ENCODE measurements at places on chromosomes 7 and 10.

GRCh38 chr10:43982250-43982649, 333.6 kb upstream of the ZNF32 start:
- DNase-seq: no peak

DNA sequence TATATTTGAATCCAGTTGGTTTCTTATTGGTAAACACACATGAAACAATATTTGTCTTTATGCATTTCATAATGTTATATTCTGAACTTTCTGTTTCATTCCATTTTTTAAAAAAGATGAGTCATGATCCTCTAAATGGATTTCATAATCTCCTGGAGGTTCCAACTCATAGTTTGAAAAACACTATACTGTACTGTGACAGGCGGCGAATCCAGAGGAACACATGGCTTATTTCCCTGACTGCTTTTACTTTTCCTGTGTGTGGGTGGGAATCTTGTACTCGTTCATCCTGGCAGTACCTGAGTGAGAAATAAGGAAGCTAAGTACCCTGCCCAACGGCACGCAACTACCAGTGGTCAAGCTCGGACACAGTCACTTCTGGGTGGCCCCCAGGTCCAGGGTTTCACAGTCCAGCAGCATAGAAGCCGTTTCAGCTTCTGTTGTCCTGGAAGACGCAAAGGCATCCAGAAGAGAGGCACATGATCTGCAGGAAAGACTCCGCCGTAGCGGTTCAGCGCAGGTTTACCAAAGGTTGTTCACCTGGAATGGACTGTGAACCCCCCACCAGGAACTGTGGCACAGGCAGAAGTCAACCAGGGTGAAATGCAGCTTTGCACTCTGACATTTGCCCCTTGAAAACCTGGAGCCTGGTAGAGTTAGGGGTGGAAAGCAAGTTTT, 117.7 kb downstream of the CCNY start:
- DNase-seq: no peak

- DNase-seq: no peak
Measured at GRCh38 chr7:107206136-107206535, 37.3 kb downstream of the HBP1 start.

DNA sequence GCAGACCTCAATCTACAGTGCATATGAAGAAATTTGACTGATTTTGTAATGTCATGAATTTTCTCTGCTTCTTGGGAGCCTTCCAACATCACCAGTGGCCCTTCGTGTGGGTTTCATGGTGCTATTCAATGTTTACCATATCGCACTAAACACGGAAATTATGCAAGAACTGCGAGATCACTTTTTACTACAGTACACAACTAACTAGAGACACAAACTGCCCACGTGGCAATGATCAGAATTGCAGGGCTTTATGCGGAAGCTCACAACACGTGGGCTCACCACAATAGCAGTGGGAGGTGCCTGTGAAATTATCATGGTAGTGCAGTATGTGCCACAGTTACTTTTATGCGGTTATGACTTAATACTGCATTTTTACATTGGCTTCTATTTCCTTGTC, 449.7 kb upstream of the KLF6 start:
- DNase-seq: no peak

DNA sequence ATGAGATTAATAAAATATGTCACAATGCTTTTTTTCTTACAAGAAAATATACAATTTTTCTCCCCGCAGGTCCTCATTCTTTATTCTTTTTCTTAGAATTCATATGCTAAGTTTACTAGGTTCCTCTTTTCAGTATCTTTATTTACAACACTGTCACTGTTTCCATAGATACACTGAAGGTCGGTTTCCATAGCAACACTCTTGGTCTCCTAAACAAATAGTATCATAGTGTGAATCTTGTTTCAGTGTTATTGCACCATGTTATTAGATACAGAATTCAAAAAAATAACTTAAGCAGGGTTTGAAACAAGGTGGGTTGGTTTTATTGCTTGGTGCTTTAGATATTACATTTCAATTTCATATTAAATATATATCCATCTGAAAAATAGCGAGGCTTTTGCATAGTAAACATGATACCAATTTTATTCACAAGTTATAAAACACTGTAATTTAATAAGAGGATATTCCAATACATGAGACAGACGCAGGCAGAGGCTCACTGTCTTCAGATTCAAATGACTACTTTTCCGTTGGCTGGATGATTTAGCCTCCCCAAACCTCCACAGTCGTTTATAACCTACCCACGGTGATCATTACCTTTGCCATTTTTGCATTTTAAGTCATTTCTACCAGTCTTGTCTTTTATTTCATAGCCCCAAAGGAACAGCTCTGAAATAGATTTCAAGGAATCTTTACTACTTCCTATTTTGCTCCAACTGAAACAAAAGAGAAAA, 88.9 kb upstream of the KLF6 start:
- no peak for DNase-seq

- DNase-seq: no peak
Measured at GRCh38 chr7:50272808-50273207, 31.7 kb upstream of the IKZF1 start.

DNA sequence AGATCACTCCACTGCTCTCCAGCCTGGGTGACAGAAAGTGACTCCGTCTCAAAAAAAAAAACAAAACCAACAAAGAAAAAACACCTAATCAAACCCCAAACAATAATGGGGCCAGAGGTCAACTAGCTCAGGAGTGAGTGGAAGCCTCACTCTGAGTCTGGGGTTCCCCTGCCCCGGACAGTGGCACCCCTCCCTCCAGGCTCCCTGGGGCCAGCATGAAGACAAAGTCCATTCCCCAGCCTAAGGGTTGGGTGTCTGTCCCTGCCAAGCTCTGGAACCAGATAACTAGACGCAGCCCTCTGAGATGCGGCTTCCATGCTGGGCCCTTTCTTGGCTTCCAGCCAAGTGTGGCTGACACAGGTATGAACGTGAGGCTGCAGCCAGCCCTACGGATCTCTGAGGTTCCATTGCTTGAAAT, 1.7 kb upstream of the FUOM start:
- DNase-seq: peak; percentile 71

- peak; percentile 30 for DNase-seq
Measured at GRCh38 chr10:97234400-97234799, 48.6 kb upstream of the SLIT1 start.

DNA sequence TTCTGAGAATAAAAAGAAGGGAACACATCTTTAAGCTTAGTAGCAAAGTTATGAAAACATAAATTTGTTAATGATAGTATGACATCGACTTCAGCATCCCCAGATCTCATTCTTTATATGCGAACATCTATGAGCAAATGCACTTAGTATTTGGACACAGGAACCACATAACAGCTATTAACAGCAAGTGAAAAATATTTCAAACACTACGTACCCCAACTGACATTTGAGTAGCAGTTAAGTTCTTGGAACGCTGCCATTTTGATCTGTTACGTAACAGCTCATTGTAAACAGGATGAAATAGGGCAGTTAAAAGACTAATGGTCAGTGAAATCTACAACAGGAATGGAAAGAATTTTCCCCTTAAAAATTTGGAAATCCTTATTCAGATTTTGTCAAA, 428.9 kb downstream of the TNS3 start:
- no peak for DNase-seq

GRCh38 chr7:94087664-94088352, 83.7 kb upstream of the BET1 start:
- DNase-seq: peak; percentile 29

DNA sequence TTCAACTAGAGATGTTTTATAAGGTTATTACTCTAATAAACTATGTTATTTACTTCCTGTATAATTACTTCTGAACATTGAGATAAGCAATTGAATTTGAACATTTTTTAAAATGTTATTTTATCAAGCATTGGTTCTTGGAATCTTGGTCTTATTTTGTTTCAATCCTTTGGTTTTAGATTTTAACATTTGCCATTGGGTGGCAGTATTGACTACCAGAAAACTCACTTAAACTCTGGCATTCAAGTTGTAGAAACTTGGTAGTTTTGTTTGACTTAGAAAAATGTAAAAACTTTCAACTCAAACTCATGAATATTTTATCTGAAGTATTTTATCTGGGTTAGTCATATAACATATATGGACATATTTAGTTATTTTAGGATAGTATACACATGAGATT, 48.1 kb downstream of the ATRNL1 start:
- DNase-seq: no peak

GRCh38 chr10:68720793-68721672, at the start of gene CCAR1:
CCAR1 (plus strand) TSS chr10:68721239; CDS start chr10:68722505, 1,266 bp downstream.
- peak; percentile 93 for DNase-seq

- no peak for DNase-seq
Measured at GRCh38 chr10:43998021-43998809, 349.5 kb upstream of the ZNF32 start.

- no peak for DNase-seq
Measured at GRCh38 chr10:88933564-88933963, 19.0 kb downstream of the ACTA2 start.

DNA sequence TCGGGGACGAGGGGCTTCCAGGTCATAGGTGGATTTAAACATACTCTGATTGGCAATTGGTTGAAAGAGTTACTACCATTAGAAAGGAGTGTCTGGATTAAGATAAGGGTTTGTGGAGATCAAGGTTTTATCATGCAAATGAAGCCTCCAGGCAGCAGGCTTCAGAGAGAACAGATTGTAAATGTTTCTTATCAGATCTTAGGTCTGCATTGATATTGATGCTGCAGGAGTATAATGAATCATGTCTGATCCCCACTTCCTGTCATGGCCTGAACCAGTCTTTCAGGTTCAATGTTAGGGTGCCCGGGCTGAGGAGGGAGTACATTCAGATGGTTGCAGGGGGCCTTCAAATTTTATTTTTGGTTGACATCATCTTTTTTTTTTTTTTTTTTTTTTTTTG, 51.4 kb downstream of the SH3PXD2A start:
- DNase-seq: no peak

DNA sequence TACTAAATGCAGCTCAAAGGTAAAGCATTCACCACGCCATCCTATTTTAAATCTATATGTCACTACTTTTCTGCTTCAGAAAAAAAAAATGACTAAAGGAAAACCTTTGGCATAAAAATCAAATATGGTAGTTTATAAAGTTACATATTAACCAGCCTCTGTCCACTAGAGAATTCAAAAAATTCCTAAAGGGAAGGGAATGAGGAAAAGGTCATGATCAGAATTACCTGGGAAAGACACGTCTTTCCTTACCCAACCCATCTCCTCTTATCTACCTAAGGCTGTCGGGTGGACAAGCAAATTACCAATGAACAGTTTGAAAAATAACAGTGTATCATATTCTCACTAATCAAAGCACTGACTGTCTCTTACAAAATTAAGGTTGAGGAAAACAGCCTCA, 100.7 kb upstream of the TMEM106B start:
- no peak for DNase-seq

DNA sequence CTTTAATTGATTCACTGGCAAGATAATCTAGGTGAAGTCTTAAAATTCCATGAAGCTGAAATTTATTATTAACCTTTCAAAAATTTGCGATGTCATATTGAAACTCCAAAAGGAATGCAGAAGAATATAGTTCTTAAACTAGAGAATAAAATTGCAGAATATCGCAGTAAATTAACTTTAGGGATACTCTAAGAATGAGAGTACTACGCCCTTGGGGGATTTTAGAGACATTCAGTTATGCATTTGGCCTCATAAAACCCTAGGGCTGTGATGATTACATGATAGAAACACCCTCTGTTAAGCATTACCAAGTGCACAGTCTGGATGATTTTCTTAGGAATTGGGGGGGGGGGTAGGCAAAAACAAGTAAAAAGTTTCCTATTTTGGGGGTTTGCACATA, 3.7 kb downstream of the WNT2 start:
- no peak for DNase-seq

- no peak for DNase-seq
Measured at GRCh38 chr7:126658684-126659083, 594.1 kb downstream of the GRM8 start.

DNA sequence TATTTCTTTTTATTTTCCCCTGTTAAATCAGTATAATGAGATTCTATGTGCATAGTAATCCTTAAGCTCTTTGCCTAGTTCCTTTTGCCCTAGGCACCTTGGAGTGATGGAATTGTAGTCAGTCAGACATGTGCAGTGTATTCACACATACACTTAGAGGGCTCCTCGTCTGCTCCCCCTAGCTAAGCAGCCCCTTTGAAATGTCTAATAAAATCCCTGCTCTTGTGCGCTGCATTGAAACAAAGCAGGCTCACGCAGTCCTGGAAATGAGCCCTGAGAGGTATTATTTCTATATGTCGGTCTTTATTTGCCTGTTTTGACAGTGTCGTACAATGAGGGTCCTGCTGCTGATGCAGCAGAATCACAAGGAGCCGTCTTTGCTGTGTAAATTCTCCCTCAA, 258.7 kb downstream of the AUTS2 start:
- DNase-seq: no peak

- no peak for DNase-seq
Measured at GRCh38 chr10:75755528-75755927, 324.1 kb downstream of the LRMDA start.

- no peak for DNase-seq
Measured at GRCh38 chr10:25536027-25536426, 361.2 kb downstream of the GPR158 start.

- no peak for DNase-seq
Measured at GRCh38 chr7:134246761-134247160, 70.0 kb downstream of the SLC35B4 start.

DNA sequence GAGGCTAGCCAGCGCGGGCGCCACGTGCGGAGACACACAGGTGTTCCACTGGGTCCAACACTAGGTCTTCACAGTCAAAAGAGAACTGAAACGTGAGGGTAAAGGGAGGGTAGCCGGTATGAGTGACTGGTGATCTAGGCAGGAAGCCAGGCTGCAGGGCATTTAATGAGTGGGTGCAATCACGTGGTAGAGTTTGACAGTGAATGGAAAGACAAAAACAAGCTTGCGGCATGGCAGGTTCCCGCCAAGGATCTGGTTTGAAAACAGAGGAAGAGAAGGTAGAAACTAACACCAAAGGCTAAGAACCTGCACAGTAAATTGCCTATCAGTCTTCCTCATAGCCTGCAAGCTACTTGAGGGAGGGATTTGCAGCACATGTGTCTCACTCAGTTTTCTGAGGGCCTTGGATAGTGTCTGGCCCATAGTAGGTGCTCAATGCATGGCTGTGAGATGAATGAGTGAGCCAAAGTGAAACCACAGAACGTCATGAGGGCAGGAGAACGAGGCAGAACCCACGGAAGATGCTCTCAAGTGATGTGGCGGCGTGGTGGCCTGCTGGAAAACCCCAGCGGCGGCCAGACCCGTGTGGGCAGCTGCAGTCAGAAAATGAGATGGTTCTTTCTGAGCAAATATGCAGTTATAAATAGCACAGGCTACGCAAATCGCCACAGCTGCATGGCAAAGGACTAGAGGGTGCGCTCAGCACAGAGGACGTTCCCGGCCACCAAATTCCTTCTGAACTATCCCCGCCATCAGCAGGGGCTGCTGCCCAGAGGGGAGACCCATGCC, 183.6 kb upstream of the NFE2L3 start:
- DNase-seq: no peak
